Renal cortex interstitium (tissue), 15 donors: ENCODE measurements at places on chromosomes 5 and 9. TPM values are rescaled to one million over a fixed set of nuclear protein-coding genes. Genes with fewer than 3 reads are reported as not detected.
A peak's percentile ranks its signal among the peaks of the same experiment; 100 is the strongest.

GRCh38 chr9:135275571-135276289 lies 188.3 kb downstream of the OLFM1 start:
- no peak for DNase-seq

The FRMD3 gene
- polyA plus RNA-seq: 16.8 TPM

DNA sequence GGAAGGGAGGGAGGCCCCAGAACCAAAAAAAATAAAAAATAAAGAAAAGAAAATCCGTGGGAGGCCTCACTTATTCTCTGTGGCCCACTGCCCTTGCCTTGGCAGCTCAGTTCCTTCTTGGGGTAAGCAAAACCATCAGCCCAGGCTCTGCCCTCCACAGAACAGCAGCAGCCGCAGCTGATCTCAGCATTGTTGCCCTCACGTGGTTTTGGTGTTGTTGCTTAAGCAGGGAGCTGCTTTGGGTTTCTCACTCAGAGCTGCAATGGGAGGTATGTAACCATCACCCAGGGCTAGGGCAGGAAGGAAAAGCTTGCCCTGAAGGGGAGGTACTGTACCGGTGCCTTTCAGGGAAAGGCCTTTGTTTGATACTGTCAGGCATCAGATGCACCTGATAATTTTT lies 374.7 kb upstream of the WWC1 start:
- no peak for DNase-seq

GRCh38 chr9:128528445-128529160 lies 23.8 kb upstream of the SPTAN1 start:
- DNase-seq: no peak

DNA sequence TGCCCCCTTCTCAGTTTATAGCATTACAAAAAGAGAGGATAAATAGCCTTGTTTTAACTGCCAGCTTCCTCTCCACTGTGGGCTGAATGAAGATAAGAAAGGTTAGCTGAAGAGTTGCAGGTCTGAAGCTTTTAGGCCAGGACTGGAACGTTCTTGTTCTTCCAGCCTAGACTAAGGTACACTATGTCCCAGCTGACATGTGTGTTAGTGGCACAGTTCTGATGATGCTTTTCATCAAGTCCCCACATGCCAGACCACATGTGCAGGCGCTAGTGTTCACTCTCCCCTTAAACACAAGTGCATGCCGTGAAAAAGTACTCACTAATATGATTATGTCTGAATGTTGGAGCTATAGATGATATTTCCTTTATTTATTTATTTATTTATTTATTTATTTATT lies 40.7 kb downstream of the STXBP1 start:
- no peak for DNase-seq

The TMEM215 gene
- 0.12 TPM for polyA plus RNA-seq

DNA sequence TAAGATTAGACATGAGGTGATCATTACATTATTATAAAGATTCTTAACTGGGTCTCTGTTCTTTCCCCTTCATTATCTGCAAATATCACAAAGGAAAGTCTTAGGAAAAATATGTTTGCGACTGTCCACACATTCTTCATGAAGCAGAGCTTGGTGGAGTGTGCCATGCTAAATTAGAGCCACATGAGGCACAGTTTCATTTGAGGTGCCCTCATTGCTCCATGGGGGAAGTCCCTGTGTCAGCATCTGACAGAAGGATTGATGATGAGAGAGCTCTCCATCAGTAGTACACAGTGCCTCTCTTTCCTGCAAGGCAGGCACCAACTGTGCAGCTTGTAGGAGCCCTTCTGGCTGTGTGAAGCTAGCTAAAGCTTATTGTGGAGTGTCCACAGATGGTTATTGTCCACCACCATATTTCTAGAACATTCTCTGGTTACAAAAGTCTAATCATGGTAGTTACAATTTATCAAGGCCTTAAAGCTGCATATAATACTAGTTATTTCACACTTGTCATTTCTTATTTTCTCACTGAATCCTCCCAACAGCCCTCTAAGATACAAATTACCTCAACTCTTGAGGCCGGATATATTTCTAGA lies 63.9 kb downstream of the C9orf152 start:
- DNase-seq: no peak

DNA sequence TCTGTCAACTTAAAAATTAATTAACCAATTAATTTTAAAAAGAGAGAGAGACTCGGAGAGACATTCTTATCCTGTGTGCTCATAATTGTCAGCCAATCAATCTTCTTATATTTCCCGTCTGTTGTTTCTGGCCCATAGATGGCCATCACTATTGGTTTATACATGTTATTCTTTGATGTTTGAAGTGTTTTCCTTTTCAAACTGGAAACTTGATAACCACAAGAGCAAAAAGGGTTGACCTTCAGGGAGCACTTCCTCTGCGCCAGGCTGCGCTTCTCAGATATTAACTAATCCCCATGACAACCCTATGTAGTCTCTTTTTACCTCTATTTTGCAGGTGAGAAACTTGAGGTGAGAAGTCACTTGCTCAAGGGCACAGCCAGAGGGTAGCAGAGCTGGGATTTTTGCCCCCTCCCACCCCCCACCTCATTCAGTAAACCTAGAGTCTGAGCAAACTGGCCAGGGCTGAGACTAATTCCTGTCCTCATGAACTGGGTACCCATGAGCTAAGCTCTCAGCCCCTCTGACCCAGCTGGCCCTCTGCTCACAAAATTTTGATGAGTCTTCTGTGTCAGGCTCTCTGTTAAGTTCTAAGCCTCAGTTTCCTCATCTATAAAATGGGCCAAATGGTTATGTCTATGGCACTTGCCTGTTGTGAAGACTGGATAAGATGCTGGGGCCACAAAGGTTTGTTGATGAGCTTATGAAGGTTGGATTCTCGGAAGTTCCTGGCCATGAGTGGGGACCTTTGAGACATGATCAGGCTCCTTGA lies 86.0 kb upstream of the SH3PXD2B start:
- DNase-seq: no peak

DNA sequence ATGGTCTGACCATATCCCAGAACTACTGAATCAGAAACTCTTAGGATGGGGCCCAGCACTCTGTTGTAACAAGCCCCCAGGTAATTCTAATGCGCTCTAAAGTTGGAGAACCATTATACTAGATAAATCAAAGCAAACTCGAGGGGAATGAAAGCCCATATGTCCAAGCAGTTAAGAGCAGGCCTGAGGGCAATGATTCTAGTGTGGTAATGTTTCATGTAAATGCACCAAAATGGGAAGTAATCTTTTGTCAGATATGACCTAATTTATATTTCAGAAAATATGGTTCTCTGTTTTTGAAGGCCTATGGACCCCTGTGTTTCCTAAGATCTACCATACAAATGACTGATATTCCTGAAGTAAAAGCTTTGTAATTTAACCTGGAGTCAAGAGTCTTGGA lies 108.0 kb upstream of the PTGER4 start:
- DNase-seq: no peak

- DNase-seq: no peak
Observed at GRCh38 chr5:36815871-36816270, 60.7 kb upstream of the NIPBL start.

- peak; percentile 53 for DNase-seq
Observed at GRCh38 chr5:7208938-7209337, 187.0 kb upstream of the ADCY2 start.

- DNase-seq: no peak
Observed at GRCh38 chr9:94083384-94083783, 880 bp upstream of the PTPDC1 start.

DNA sequence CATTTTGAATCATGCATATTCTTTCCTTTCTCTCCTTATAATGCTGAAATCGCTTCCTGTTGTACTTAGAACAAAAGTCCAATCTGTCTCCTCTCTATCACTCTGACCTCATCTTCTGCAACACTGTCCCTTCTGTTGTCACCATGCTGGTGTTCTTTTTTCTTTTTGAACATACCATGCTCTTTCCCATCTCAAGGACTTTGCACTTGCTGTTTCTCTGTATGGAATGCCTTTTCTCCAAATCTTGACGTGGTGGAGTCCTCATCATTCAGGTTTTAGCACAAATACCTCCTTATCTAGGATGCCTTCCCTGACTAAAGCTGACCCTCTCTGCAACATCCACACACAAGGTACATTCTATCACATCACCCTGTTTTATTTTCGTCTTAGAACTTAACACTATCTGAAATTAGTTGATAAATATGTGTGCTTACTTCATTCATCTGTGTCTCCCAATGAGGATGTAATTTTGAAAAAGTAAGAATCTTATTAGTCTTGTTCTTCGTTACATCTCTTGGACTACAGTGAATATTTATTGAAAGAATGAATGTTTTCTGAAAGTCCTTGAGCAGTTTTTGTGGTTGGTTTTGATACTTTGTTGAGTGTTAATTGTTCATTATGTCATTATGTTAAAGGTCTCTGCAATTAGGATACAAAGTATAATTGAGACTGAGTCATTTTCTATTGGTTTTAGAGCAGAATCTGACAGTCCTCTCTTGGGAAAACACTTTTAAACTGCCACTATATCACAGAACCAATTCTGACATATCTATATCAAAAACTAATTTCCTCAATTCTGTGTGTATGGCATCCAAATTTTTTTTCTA lies 145.3 kb upstream of the RASA1 start:
- no peak for DNase-seq

The TMEM252 gene
- 11.1 TPM for polyA plus RNA-seq
